ENCODE measurements at places on chromosomes 3 and 15. TPM values are rescaled to one million over a fixed set of nuclear protein-coding genes. Genes with fewer than 3 reads are reported as not detected.

PEX5L gene
- total RNA-seq = 5.6 TPM

CD200 gene
- 12.8 TPM for total RNA-seq

CFAP44 gene
- total RNA-seq = 4.2 TPM

SEMA7A gene
- total RNA-seq = 20.7 TPM

PLSCR1 gene
- 26.6 TPM for total RNA-seq

ANKDD1A gene
- 9.1 TPM for total RNA-seq

INAFM2 gene
- 26.2 TPM for total RNA-seq

CPNE9 gene
- not detected for total RNA-seq

DUOXA1 gene
- total RNA-seq = 0.07 TPM

TMEM158 gene
- total RNA-seq = 17.7 TPM

FRMD5 gene
- total RNA-seq = 10.0 TPM

C3orf22 gene
- total RNA-seq = not detected

B2M gene
- total RNA-seq = 1,798 TPM

SLCO2A1 gene
- total RNA-seq = under 0.01 TPM

CCDC66 gene
- 12.9 TPM for total RNA-seq

EOGT gene
- 31.1 TPM for total RNA-seq

DAPK2 gene
- 0.98 TPM for total RNA-seq

SCAANT1 gene
- total RNA-seq = not detected

WDR49 gene
- 0.56 TPM for total RNA-seq

RASA2 gene
- total RNA-seq = 13.5 TPM

EIF3J gene
- 46.9 TPM for total RNA-seq

VWA5B2 gene
- 0.03 TPM for total RNA-seq

SGO1 gene
- total RNA-seq = 0.83 TPM

OCA2 gene
- total RNA-seq = not detected

NR2E3 gene
- total RNA-seq = 0.20 TPM

ISLR2 gene
- 0.10 TPM for total RNA-seq

PLA2G4E gene
- total RNA-seq = not detected

CASR gene
- total RNA-seq = not detected

CILP gene
- 0.07 TPM for total RNA-seq

SNX22 gene
- 0.10 TPM for total RNA-seq

MASP1 gene
- 1.7 TPM for total RNA-seq

KLHL18 gene
- total RNA-seq = 26.6 TPM

DUOXA2 gene
- not detected for total RNA-seq

CNTN6 gene
- 0.86 TPM for total RNA-seq

PARP16 gene
- total RNA-seq = 3.5 TPM

MST1R gene
- 1.4 TPM for total RNA-seq

KNG1 gene
- not detected for total RNA-seq

CCDC54 gene
- not detected for total RNA-seq
